GM04503 (cell line): ENCODE measurements at places on chromosomes 16 and 17.
A peak's percentile ranks its signal among the peaks of the same experiment; 100 is the strongest.

- no peak for DNase-seq
Observed at GRCh38 chr17:4536259-4536741, 18.9 kb downstream of the MYBBP1A start.

DNA sequence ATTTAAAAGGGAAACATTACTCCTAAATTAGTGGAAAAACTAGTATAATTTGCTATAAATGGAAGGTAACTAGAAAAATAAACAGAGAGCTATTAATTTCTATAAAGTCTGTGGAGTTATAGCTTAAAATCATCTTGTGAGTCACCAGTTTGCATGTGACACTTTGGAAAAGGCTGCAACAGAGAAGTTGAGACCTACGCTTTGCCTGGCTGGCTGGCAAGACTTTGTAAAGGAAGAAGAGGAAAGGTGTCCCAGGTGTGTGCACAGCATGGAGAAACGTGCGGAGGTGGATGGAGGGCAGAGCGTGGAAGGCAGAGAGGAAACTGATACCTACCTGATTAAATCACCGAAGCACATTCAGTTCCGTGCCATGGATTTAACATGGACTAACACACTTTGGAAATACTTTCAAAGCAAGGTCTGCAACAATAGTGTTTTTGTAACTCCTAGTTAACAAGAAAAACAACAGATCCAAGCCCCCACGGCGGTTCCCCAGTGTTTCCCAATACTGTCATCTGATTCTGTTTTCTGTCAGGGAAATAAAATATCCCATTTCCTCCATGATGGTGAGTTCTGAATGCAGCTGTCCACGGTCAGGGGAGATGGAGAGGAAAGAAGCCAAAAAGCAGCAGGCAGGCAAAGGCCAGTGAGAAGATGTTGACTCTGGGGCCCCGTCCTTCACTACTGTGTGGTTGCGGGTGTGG lies 134.8 kb downstream of the XYLT1 start:
- no peak for DNase-seq

GRCh38 chr17:76543826-76544545 lies 4.1 kb downstream of the PRCD start:
- no peak for DNase-seq

GRCh38 chr16:3745751-3746355 lies 28.5 kb upstream of the TRAP1 start:
- no peak for DNase-seq

DNA sequence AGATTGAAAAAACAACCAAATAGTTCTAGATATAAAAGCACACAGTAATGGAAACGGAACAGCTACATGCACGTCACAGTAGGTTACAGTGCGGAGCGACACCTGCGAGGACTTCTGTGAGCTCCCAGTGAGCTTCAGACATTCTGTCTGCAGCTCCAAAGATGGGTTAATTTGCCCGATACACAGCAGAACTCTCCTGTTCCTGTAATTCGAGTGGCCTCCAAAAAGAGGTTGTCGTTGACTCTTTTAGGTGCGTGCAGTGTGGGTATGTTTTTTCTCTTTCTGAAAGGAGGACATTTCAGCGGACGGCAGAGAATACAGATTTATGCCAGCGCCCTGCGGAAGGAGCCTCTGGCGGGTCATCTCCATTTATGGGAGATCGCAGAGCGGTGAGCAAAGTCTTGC lies 2.9 kb downstream of the OR1F1 start:
- no peak for DNase-seq

GRCh38 chr17:78458736-78459335 lies 80.4 kb downstream of the PGS1 start:
- no peak for DNase-seq

DNA sequence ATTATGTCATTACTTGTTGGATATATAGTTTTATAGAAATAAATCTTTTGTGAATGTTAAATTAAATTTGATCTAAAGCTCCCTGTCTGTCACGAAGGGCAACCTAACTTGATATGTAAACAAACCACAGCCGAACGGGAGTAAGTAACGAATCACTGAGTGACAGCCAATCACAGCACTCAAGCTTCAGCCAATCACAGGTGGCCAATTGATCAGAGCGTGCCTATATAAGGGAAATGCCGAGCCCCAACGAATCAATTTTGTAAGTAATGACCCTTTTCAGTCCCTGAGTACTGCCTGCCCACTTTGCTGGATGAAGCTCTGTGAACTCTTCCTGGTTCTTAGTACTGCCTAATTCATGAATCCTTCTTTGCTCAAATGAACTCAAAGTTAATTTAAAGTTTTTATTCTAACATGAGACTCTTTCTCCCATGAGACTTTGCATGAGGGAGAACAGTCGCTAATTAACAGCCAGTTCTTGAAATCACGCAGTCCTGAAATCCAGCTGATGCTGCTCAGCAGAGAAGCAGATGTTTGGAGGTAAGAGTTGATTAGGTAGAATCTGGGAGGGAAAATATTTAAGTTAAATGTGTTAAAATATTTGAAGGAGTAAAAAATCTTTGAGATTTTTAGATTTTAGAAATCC lies 302.2 kb downstream of the CNTNAP4 start:
- DNase-seq: no peak

DNA sequence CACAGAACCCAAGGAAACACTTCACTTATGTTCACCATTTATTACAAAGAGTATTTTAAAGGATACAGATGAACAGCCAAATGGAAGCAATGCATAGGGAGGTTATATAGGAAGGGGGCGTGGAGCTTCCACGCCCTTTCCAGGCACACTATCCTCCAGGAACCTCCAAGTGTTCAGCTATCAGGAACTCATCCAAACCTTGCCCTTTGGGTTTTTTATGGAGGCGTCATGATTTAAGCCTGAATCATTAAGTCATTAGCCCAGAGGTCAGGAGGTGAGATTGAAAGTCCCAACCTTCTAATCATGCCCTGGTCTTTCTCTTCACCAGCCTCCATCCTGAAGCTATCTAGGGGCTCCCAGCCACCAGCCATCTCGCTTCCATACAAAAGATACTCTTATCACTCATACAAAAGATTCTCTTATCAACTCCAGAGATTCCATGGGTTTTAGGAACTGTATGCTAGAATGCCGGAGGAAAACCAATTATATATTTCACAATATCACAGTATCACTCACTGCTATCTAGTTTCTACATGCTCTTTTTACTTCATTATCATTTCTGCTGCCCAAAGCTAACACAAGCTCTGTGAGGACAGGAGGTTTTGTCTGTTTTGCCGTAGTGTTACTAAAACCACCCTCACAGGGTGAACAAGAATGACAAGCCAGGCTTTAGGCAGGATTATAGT lies 213.4 kb downstream of the SLC39A11 start:
- DNase-seq: no peak

- DNase-seq: peak; percentile 1
Observed at GRCh38 chr16:72066747-72067146, 3.7 kb downstream of the HPR start.

DNA sequence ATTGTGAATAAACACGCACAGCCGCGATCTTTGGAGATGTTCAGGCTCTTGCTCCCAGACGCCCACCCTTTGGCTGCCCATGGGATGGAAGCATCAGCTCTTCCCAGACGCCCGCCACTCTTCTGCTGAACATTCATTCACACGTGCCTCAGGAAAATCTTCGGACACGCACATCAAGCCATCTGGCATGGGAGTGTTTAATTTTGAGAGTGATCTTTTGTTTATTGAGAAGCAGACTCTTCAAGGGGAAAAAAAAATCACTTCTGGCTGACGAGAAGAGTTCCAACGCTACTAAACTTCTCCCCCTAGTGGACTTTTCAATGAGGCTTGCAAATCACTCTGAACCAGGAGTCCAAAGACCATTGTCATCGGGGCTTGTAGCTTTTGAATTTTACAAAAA lies 62.0 kb upstream of the NUDT7 start:
- DNase-seq: no peak

GRCh38 chr17:41639492-41640473 lies 15.4 kb upstream of the KRT17 start:
- DNase-seq: no peak

DNA sequence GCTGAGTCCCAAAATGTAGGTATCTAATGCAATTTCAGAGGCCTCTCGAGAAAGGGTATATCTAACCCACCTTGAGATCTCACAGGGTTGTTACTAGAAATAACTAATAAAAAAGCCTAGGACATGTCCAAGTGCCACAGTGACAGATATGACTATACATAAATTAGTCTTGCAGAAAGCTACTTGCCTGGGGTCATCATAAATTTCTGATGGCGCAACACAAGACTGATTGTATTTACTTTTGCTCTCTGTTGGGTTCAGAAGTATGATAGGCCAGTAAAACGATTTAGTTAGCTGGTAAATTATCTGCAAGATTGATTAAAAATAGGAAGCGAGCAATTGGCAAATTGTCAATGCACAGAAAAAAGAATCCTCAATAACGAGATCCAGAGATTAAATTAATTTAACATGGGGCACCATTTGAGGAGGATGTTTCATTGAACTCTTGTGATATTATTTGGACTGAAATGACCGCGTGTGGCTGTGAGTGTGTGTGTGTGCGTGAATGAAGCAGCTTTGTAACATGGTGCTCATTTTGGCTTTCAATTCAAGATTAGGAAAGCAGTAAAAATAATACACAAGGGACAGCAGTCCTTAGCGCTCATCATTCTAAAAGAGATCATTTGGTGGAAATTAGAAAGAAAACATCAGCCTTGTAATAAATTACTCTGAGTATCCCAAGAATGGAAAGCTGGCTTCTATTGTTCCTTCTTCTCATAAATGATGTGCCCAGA lies 157.4 kb upstream of the ZFHX3 start:
- DNase-seq: no peak

DNA sequence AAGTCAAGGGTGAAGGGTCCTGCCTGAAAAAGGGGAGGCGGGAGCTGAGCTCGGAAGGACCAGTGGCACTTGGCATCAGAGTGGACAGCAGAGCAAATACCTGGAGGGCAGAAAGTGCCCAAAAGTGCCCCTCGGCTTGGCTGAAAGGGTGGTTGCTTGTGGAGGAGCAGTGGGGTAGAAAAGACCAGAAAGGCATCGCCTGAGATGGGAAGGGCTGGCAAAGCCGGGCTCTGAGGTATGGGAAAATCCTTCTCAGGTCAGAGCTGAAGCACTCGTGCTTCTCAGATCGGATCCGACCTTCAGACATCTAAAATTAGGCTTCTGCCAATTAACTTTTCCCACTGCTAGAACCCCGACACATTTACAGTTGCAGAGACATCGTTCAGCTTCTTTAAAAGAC lies 1.5 kb upstream of the RPL38 start:
- DNase-seq: no peak

GRCh38 chr17:59527325-59527917 lies 38.0 kb upstream of the DHX40 start:
- DNase-seq: no peak

DNA sequence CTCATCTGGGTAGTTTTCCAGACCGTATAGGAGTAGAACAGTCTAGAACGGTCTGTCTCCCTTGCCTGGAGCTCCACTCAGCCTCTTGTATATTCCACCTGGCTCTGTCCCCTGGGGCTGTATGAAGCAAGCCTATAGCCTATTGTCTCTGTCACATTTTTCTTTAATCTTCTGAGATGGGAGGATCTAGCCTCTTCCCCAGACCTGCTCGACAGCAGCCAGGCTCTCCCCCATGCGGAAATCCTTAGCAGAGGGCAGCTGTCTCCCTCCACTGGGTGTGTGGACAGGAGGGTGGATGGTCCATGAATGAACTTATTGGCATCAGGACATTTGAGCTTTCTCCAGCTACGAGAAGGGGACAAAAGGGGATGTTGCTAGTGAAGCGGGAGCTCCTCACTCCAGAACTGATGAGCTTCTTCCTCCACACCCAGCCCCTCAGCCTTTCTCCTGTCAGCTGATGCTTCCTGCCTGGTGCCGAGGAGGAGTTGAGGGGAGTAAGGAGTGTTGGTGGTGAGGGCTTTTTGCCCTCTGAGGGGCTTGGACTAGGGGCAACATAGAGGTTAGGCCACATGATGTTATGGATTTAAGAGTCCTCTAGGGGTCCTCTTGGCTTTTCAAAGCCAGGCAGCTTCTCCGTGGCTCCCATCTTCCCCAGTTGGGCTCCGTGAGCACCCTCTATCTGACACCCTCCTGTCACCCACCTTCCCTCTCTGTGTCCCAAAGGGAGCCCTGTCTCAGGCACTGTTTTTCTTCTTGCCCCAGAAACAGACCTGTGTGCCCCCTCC lies 28.0 kb downstream of the ARHGAP23 start:
- DNase-seq: no peak

- no peak for DNase-seq
Observed at GRCh38 chr17:13753154-13753553, 151.4 kb upstream of the HS3ST3A1 start.

GRCh38 chr17:37180376-37180775 lies 195.4 kb upstream of the C17orf78 start:
- no peak for DNase-seq

GRCh38 chr16:75265911-75266701 lies 14.7 kb upstream of the BCAR1 start:
- DNase-seq: no peak

DNA sequence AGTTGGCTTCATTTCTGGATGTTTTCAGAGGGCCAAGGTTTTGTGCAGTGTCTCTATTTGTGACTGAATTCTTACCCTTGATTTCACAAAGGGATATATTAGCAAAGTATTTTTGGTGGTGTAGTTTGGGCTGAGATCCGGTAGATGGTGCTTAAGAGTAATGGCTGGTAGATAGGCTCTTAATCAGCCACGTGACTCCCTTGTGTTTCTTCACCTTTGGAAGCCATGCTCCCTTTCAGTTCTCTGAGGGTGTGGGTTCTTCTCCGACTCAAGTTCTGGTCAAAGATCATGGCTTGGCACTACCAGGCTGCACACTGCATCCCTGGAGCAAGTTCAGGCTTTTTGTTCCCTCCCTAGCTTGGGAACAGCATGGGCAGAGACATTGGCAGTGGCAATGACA lies 887.3 kb downstream of the CDH8 start:
- no peak for DNase-seq
